ENCODE measurements at places on chromosomes 2 and 18.

DNA sequence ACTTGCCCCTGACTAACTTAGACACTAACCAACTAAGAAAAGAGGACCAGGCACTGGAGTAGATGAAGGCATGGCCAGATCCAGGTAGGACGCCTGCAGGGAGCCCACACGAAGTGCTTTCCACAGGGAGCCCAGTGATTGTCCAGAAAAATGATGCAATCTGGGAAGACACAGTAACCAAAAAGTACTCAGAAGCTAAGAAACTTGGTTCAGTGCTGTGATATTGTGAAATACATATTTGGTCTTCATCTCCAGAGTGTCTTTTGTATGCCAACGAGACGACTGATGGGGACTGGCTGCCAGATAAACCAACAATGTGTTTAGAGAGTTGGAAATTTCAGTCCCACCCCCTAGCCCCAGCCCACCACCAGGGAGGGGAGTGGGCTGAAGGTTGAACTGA, 135.0 kb downstream of the SP3 start:
- DNase-seq: no peak

DNA sequence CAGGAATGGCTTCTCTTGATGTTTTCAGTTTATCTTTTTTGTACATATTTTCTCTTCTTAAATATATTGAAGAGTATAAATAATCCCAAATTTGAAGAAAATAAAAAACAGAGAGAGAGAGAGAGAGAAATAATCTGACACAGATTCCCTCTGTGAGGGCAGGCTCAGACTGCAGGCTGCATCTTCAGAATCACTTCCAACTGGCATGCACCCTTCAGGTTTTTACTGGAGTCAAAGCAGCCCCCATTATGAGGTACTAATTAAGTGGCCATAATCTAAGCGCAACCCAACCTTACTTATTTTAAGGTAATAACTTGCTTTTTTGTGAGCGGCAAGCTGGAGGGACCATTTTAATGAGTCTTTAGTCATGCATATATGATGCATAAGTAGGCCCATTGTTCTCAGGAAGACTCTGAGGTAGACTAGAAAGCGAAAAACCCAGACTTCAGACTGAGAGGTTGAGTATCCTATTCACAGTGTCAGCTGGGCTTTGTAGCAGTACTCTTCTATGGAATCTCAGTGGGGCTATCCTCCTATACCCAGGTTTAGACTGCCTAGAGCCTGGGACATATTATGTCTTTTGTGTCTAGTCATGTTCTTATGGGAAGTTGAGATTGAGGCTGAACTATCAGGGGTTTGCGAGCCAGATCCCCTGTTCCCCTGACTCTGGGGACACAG, 167.4 kb downstream of the SP3 start:
- no peak for DNase-seq

DNA sequence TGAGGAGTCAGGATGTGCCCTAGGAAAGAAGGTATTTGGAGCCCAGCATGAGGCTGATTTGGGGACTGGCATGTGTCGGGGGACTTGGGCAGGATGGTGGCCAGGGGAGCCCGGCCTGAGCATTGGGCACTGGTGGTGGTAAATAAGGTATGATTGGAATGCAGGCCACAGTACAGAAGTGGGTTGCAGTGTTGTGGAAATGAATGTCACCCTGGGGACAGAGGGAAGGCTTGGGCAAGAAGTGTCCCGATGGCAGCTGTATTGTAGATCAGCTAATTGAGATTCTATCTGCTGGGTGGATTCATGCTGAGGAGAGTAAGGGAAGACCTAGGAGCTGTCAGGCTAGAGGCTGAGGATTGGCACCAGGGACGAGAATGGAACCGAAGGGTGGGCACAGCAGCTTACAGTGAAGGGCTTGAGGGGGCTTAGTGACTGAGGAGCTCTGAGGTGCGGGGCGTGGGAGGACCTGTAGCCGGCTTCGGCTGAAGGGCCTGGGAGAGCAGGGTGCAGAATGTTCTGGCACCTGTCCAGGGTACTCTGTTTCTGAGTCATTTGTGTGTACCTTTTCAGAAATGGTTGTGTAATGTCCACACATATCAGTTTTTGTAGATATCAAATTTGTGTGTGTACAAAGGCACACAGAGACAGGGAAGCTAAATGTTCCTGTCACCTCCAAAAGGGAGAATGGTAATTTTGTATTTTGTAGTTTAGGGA, 170.2 kb downstream of the PRKCE start:
- no peak for DNase-seq

DNA sequence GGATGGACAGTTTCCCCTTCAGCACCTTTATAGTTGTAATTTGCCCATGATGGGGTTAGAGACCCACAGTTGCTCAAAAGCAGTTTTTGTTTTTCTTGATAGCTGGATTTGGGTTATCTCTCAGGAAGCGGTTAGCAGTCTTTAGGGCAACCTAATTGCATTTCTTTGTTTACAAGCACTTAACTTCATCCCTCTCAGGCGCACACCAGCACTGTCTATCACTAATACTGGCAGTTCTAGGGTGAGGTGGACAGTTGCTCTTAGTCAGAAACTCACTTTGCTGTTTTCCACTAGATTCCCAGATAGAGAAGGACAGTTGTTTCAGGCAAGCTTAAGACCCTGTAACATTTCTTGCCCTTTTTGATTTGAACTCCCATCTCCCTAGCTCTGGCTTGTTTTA, 146.0 kb downstream of the AGAP1 start:
- no peak for DNase-seq

DNA sequence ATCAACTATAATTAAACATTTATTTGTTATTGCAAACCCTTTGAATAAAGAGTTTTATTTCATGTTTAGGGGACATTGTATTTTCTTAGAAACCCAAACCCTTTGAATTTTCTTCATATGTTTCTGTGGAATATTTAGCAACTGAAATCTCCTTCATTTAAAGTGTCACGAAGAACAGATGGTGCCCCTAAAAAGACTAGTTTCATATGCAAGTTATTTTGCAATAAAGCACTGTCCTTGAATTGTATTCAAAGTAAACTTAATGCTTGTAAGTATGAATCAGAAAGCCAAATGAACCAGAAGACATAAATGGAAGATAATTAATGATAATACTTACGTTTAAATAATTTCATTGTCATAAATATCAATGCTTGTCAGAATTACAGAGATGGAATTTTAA, 151.9 kb upstream of the CWC22 start:
- DNase-seq: no peak

- DNase-seq: no peak
Observed at GRCh38 chr2:2694746-2695145, 363.7 kb upstream of the MYT1L start.

- DNase-seq: no peak
Observed at GRCh38 chr2:230162981-230163380, 56.8 kb downstream of the SP110 start.

DNA sequence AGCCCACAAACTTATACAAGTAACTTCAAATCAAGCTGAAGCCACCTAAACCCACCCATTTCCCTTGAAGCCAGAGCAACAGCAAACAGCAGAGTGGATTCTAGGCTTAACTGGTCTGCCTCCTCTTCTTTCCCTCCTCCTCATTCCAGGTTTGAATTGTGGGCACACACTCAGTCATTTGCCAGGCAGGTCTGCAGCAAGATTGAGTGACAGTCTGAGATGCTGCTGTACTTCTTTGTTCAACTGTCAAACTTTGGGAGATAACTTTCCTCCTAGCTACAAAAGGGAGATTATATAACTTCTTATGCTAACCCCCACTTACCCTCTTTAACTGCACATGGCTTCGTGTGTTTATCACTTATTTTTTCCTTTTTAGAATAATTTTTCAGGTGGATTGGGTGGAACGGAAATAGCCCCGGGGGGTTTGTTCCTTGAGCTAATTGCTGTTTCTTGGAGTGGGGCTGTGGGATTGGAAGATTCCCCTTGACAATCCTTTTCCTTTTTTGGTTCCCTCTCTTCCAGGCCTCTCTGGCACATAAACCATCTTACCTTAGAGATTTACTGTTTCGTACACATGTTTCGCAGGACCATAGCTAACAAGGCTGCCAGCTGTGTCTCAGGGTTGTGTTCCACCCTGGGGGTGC, 55.0 kb downstream of the RNF144A start:
- no peak for DNase-seq

All from CD8-positive, alpha-beta T cell (primary cell).